ENCODE measurements at places on chromosomes 1 and 21.

GRCh38 chr1:38899560-38899959 is 18.2 kb upstream of the GJA9 start:
- DNase-seq: no peak

DNA sequence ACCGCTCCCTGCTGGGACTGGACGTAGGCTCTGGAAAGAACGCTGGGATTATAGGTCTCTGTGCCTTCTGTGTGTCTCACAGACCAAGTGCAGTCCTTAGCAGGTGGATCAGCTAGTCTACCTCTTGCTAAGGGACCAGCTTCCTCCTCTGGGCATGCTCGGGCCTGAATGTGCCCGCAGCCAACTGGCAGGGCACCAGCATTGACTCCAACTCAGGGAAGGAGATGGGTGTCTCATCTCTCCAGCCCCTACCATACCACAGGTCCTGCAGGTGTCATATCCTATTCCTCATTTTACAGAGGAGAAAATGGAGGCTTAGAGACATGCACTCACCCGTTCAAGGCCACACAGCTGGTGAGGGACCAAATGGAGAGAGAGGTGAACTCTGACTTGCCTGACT is 340.2 kb downstream of the PTPRU start:
- peak; percentile 32 for DNase-seq

DNA sequence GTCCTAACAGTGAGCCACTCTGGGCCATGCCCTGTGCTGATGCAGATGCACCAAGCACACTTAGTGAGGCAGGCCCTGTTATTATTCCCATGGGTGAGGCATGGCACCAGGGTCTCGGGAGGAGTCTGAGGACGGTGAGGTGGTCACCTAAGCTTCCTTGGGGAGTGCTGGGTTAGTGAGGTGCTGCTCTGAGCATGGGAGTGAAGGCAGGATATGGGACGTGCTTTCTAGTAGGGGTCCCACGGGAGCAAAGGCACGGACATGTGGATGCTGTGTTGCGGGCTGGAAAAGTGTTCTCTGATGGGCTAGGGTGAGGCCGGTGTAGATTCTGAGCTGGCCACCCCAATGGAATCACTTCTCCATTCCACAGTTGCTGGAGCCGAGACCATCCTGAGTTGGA is 77.5 kb upstream of the CSF3R start:
- DNase-seq: no peak

GRCh38 chr1:192592981-192593708 is 17.6 kb downstream of the RGS1 start:
- DNase-seq: no peak

GRCh38 chr1:25765136-25765922 is 34.7 kb upstream of the SELENON start:
- no peak for DNase-seq

DNA sequence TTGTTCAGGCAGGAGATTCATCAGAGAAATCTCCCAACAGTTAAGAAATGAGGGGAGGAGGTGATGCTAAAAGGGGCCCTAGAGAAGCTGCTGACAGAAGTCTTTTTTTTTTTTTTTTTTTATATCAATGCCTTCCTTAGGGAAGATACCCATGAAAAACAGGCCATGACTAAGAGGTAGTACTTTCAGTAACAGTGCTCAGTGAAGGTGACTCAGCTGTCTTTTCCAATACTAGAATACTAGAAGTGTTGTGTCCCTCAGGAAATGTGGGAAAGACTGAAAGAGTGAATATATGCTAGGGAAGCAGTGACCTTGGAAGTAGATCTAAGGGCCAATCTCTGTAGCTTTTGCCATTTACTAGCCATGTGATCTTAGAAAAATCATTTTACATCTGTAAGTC is 52.4 kb upstream of the SLFNL1 start:
- DNase-seq: no peak

GRCh38 chr1:54404939-54405897 is 976 bp downstream of the SSBP3 start:
- no peak for DNase-seq

GRCh38 chr1:226512076-226512728 is 36.4 kb upstream of the STUM start:
- no peak for DNase-seq

DNA sequence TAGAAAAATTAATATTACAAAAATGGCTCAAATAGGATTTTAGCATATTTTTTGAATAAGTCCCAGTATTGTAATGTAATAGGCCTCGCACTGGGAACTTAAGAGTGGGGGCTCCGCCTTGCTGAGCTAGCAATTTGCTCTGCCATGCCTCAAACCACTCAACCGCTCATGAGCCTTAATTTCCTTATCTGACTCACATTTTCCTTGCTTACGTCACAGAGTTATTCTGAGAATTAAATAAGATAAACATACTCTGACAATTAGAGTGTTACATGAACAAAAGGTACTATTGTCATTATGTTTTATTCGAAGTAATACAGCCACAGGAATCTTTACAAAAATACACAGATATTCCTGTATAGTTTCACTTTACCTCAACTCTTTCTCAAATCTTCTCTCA is 108.1 kb downstream of the SLC44A5 start:
- no peak for DNase-seq

Measured in DMS153 (cell line).